ENCODE measurements at places on chromosomes 11 and 22.

- no peak for DNase-seq
Observed at GRCh38 chr22:47275605-47276449, 513.4 kb downstream of the TBC1D22A start.

DNA sequence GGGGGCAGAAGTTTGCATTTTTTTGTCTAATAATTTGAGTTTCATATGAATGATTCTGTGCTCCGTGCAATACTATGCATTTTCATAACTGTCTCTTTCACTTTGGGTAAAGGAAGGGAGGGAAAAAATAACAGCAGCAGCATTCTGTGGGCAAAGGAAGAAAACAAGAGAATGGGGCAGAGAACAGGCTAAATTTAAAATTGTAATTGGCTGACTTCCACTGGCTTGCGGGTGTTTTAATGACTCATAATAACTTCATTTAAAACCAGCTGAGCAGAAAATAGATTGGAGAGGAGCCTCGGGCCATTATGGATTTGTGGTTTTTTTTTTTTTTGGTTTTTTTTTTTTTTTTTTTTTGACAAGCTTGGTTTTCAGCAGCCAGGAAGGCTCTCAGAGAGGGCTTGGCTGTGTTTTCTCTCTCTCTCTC lies 107.4 kb downstream of the ZBTB16 start:
- no peak for DNase-seq

DNA sequence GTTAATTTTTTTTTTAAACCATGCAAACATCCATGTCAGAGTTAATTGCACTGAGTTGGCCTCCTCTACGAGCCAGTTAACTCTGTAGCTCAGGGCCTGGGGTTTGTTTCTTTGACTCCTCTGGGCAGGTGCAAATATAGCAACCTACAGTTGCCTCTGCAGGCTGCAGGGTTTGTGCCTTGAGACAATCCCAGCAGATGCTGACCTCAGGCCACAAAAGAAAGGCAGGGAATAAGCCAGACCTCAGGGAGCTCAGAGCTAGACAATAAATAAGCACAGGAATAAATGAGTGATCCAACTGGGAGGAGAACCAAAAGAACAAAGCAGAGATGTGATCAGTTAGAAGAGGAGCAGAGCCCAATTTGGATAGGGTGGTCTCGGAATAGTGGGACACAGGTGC lies 390.8 kb downstream of the SHANK2 start:
- no peak for DNase-seq

DNA sequence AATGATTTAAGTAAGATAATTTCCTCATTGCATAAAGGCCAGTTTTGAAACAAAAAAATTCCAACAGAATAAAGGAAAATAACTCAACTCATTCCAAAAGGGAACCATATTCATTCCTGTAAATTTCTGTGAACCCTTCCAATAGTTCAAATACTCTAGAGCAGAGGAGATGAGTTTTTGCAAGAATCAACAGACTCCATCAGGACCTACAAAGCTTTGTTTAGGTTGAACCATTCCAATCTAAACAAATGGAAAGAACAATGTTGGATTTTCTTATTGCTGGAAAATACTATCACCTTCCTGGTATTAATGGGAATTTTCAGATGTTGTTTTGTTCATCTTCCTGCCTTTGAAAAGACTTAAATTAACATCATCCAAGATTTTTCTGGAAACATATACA lies 21.8 kb upstream of the OR5AN1 start:
- no peak for DNase-seq

- no peak for DNase-seq
Observed at GRCh38 chr22:24601217-24602104, 1.5 kb upstream of the GGT1 start.

- DNase-seq: no peak
Observed at GRCh38 chr11:34827228-34827627, 89.0 kb downstream of the APIP start.

All from activated naive CD8-positive, alpha-beta T cell treated with anti-CD3 and anti-CD28 coated beads, Interleukin-2, amount 50 U/mL, for 16 hours (primary cell).